ENCODE measurements at places on chromosomes 4 and X.

- DNase-seq: no peak
Measured at GRCh38 chr4:113831457-113831856, 69.9 kb upstream of the CAMK2D start.

DNA sequence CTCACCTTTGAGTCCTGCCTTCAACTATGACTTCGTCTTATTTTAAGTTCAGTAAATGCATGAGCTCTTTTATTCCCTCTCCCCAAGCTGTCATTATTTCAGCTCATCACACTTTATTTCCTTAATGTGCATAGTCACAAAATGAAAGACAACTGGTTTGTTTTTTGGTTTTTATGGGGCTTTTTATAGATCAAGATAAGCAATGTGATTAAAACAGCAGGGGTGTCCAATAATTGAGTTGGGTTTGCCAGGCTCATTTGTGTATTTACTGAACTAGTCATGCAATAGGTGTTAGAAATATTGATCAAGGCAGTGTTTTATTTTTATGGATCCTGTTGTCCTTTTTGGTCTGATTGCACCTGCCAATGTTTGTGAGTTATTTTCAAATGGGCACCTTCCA lies 102.2 kb downstream of the FRMPD4 start:
- no peak for DNase-seq

DNA sequence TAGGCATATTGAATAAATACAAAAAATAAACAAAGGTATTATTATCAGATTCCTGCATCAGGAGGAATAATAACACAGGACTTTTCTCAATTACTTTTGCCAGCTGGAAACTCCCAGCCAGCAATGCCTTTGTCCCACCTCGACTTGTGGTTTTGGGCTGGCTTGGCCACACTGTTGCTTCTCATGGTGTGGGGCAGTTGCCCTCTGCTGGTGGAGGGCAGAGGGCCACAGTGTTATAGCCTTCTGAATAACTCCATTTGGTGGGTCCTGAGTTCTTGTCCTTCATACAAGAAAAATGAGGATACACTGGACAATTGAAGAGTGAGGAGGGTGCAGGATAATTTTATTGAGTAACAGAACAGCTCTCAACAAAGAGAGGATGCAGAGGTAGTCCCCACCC lies 1206.0 kb upstream of the ADGRL3 start:
- no peak for DNase-seq

DNA sequence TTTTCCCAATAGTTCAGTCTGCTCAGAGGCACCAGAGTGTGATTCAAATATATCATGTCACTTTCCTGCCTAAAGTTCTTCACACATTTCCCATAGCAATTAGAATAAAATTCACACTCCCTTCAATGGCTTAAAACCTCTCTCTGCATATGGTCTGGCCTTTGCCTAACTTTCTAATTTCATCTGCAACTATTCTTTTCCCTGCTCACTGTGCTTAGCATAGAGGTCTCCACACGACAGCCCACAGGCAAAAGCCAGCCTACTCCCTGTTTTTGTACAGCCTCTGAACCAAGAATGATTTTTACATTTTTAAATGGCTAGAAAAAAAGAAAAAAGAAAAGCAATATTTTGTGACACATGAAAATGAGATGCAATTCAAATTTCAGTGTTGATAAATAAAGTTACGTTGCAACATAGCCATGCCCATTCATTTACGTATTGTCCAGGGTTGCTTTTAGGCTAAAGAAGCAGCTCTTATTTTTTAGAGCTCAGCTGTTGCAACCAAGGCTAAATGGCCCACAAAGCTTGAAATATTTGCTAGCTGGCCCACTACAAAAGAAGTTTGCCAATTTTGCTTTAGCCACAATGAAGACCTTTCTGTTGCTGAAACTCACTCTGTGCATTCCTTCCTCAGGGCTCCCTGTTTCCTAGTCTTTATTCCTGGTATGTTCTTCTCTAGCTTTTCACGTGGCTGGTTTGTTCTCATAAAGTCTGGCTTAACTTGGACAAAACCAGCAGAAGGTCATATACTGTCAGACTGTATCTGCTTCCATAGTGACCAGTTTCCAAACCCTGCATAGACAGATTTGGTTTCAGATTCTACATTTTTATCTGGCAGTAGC lies 26.6 kb upstream of the IRF2 start:
- no peak for DNase-seq

DNA sequence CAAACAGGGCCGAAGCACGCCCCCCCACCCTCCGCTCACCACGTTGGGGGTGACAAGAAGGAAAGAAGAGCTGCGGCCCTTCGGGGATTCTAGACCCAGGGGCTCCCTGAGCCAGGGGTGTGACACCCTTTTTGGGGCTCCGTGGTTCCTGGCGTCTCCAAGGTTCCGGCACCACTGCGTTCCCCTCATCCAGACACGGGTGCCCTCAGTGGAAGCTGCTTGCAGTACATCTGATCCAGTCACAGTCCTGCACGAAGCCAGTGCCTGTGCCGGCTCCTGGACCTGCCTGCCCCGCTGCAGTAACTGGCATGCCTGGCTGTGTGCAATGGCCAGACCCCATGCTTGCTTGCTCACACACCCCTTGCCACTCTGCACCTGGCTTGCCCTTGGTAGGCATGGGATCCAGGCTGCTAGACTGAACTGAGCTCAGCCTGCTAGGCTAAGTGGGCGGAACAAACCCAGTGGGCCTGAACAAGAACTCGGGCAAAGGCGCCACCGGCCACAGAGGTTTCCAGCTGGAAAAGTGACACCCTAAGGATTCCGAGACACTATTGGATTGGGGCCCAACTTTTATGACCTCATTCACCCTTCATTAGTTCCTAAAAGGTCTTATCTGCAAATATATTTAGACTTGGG lies 420.4 kb upstream of the AGA start:
- DNase-seq: no peak

- DNase-seq: no peak
Measured at GRCh38 chr4:29852537-29852936, 867.6 kb upstream of the PCDH7 start.

- peak; percentile 37 for DNase-seq
Measured at GRCh38 chrX:40108959-40109287, 11.2 kb upstream of the BCOR start.

- DNase-seq: no peak
Measured at GRCh38 chrX:123013141-123013540, 170.9 kb upstream of the GRIA3 start.

GRCh38 chr4:159334461-159334860 lies 231.6 kb downstream of the RAPGEF2 start:
- no peak for DNase-seq

- no peak for DNase-seq
Measured at GRCh38 chrX:1394731-1395501, 3.0 kb upstream of the SLC25A6 start.

- no peak for DNase-seq
Measured at GRCh38 chr4:105179539-105180401, 33.1 kb downstream of the TET2 start.

GRCh38 chrX:71935476-71935875 lies 24.8 kb downstream of the NHSL2 start:
- DNase-seq: no peak

GRCh38 chrX:120625371-120625770 lies 4.5 kb downstream of the C1GALT1C1 start:
- no peak for DNase-seq

- no peak for DNase-seq
Measured at GRCh38 chr4:177356206-177356605, 46.5 kb downstream of the NEIL3 start.

DNA sequence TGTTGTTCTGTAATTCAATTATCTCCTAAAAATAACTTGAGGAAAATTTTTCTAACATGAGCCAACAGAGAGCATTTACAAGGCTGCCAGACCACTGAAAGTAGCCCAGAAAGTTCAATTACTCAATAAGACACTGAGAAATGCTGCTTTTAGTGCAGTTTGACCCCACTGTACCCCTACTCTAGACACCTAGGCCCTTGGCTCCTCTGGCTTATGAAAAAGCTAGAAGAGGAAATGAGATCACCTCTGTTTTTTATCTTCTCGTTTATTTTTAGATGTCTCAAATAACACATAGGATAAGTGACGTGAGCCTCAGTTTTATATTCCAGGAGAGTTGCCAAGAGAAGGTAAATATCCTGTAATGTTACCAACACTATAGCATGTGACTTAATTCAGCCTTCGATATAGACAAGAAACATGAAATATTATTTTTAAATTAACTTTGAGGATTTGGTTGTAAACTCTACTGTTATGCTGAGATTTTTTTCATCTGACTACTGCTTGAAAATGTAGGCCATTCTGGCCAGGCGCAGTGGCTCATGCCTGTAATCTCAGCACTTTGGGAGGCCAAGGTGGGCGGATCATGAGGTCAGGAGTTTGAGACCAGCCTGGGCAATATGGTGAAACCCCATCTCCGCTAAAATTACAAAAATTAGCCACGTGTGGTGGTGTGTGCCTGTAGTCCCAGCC lies 24.4 kb downstream of the TNIP3 start:
- no peak for DNase-seq

- DNase-seq: no peak
Measured at GRCh38 chr4:8464381-8464780, 23.8 kb downstream of the TRMT44 start.

DNA sequence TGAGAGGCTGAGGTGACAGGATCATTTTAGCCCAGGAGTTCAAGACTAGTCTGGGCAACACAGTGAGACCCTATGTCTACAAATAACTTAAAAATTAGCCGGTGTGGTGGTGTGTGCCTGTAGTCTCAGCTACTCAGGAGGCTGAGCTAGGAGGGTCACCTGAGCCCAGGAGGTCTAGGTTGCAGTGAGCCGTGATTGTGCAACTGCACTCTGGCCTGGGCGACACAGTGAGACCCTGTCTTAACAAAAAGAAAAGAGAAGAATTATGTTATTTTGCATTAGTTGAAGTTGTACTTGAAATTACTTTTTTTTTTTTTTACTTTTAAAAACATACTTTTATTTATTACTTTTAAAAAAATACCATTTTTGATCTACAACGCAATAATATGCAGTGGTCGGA lies 21.8 kb upstream of the TADA2B start:
- DNase-seq: no peak
